ENCODE measurements at places on chromosomes 13 and 19.
A peak's percentile ranks its signal among the peaks of the same experiment; 100 is the strongest.

GRCh38 chr13:95245071-95245470 lies 56.2 kb downstream of the ABCC4 start:
- DNase-seq, result no peak

GRCh38 chr19:6065685-6066374 lies 44.5 kb downstream of the RFX2 start:
- DNase-seq, result peak; percentile 43

DNA sequence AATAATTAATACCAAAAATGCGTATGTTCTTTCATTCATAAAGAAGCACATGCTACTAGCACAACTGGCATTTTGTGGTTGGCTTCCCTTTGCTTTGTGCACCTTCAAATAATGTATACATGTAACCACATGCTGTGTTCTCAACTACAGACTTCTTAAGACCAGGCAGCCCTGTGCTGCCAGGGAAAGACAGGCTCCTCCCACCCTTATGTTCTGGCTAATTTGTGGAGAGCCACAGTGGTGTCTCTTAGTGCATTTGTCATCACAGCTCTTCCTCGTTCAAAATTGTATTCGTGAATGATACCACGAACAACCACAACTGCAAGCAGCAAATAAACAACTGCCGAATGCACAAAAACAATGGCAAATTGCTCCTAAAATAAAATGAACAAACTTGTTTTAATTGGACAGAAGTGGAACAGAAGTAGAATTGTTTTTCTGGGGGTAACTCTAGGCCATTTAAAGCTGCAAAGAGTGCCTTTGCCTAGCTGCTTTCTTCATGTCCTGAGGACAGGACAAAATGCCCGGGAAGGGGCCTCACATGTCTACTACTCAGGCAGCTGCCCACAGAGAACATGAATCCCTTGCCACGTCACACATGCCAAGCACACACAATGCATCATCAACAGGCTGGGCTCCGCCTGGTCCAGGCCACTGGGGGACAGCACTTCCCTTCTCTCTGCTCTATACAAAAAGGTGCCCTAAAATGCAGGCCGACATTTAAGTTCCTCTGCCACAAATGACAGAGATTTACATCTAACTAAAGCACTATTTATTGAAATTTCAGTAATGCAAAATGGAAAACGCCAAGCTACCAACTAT lies 21.7 kb downstream of the IRS2 start:
- DNase-seq, result no peak

GRCh38 chr19:53849237-53849676 lies 18.4 kb upstream of the MYADM start:
- no peak for DNase-seq

DNA sequence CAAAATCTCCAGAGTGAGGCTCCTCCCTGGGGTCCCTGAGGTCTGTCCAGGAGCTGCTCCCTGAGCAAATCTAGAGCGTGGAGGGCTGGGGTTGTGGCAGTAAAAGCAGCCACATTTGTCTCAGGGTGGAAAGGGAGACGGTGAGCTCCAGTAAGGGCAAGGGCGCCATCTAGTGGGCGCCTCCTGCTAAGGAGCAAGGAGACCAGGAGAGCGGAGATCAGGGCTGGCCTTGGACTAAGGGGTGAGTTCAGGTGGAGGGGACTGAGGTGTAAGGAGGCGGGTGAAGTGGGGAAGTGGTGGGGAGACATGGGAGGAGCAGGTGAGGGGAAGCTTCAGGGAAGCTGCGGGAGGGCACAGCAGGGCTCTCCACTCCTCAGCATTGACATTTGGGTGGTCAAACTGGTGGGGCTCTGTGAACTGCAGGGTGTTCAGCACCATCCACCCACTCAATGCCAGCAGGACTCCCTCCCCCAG lies 5.3 kb upstream of the CEACAM21 start:
- DNase-seq, result peak; percentile 84

DNA sequence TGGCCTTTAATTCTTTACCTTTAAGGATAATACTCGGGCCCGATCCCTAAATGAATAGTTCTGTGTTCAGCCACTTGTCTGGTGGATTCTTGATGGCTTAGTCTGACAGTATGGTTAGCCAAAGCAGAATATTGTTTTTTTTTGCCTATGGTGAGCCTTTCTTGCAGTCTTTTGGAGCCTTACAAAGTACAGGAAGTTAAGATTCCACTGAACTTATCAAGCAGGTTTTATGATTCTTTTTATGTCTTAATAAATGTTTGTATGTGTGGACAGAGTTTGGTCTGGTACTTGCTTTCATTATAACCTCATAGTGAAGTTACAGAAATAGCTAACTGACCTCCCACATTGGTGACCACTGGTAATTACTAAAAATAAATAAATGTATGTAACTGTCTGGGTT lies 17.1 kb downstream of the PCCA start:
- DNase-seq, result no peak

All from effector CD4-positive, alpha-beta T cell (primary cell).